ENCODE measurements at places on chromosomes 3 and 15. TPM values are rescaled to one million over a fixed set of nuclear protein-coding genes. Genes with fewer than 3 reads are reported as not detected.

GRCh38 chr3:12891985-12892839, 50.8 kb upstream of the RPL32 start:
- DNase-seq, result peak; percentile 56

DNA sequence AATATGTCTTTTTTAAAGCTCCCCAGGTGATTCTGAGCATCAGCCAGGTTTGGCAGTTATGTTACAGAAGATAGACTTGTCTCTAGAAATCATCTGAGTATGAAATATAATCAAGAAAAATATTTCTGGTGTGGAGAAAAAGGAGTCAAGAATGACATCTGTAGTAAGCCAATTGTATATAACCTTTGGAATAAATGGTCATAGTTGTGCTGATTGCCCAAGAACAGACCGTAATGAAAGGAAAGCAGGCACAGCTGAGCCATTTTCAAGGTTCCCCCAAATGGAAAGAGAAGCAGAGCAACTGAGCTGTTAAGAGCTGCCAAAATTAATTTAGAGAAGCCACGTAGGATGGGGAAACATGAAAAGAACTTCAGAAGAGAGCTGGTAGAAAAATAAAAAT, 26.6 kb downstream of the GOLM2 start:
- DNase-seq, result no peak

DNA sequence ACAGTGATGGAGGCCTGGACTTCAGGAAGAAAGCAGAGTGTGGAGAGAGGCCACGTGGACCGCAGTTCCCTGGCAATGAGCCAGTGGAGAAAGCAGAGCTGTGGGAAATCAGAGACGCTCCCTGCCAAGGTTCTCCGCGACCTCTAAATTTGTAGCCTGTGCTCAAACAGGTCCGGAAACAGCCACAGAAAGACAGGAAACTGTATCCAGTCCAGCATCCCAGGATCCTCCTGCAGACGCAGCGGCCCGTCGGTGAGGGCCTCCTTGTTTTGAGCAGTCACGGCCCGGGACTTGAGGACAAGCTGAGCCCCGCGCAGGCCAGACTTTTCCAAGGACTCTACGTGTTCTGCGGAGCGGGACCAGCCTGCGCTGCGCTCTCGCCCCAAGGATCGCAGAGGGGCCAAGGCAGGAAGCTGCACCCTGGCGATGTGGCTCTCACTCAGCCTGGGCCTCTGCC, 22.3 kb downstream of the RPSA start:
- no peak for DNase-seq

GRCh38 chr15:87781959-87782625, 474.4 kb downstream of the NTRK3 start:
- DNase-seq, result no peak

DNA sequence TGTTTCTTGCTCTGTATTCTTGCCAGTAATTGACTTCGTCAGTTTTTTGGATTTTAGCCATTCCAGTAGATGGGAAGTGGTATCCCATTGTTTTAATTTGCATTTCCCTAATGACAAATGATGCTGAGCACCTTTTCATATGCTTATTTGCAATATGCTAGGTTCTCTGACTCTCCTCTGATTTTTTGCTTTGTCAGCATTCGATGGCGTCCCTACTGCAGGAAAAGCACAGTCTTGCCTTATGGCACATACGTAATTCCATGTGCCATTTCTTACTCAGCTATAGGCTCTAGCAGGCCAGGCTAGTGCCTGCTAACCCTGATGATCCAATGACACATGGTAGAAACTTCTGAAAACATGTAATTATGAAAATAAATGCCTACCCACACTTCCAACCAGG, 239.2 kb upstream of the ATP10A start:
- no peak for DNase-seq

DNA sequence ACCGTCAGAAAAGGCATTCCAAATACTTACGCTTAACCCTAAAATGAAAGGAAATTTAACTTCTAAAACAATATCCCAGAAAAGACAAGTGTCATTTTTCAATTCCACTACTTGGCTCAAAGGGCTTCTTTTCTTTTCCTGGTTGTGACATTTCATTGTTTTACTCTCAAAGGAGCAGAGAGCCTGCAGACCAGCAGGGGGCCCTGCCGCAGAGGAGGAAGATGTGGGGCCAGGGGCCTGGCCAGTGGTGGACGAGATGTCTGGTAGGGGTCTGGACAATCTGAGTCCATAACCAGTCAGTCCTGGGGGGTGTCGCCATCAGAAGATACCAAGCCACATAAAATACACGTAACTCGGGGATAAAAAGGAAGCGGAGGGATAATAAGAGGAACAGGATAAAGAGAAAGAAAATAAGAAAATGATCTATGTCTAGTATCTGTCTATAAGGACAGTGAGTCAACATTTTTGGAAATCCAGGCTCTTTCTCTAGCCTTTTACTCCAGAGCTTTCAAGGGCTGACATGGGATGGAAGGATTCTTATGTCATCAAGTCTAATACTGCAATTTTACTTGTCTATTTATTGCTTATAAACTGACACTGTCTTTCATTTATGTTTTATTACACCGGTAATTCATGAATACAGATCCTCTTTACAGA, 54.2 kb upstream of the ARHGEF3 start:
- peak; percentile 39 for DNase-seq

- DNase-seq, result peak; percentile 13
Measured at GRCh38 chr15:67504056-67504455, 16.9 kb upstream of the C15orf61 start.

PTPRG gene
- 5.6 TPM for total RNA-seq

RETNLB gene
- total RNA-seq, result not detected

FGF12 gene
- total RNA-seq, result 4.9 TPM
